ENCODE measurements at places on chromosomes 7 and 10.

DNA sequence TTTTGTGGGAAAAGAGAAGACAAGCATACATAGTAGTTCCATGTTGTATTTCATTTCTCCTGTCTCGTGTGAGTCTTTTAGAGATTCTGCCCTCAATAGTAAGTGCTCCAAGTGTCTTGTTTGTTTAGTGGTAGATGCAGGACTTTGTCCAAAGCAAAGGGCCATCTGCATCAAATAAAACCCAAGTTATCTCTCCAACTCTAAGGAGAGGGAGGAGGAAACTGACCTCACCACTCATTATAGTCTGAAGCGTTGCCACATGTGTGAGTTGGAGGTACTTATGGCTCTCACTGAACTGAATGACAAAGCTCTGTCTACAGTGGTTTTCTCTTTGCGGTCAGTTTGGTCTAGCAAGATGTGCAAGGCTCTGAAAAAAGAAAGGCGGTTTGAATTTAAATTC lies 272.6 kb downstream of the DOCK4 start:
- DNase-seq = no peak

- DNase-seq = no peak
Measured at GRCh38 chr10:20648263-20648874, 248.7 kb downstream of the NEBL start.

- no peak for DNase-seq
Measured at GRCh38 chr10:8534096-8534495, 479.6 kb downstream of the GATA3 start.

DNA sequence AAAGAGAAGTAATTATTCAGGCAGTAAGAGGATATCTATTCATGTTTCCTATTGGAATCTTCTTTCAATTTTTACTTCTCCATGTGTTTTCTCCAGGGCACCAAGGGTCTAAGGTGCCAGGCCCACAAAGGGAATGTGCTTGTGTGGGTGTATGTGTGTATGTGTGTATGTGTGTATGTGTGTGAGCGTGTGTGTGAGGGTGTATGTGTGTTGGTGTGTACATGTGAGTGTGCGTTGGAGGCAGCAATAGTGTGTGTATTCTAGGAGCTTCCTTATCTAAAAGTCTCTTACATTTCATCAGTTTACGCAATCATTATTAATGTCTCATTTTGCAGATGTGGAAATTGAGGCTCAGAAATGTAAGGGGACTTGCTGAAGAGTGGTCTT lies 28.3 kb downstream of the RAMP3 start:
- no peak for DNase-seq

DNA sequence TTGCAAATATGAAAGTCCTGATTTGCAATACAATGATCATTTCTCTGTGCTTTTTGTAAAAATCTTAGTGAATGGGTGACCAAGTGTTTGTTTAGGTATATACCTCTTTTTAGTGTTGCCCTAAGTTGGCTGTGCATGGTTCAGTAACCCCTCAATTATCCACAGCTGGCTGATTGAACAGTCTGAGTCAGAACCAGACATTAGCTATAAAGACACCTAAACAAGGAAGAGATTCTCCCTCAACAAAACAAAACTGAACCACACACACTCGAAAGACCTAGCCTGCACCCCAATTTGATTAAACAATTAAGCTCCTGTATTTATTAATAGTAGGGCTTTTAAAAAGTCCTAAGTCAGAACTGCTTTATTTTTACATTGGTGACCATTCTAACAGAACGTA lies 2.8 kb downstream of the RSBN1L start:
- no peak for DNase-seq

DNA sequence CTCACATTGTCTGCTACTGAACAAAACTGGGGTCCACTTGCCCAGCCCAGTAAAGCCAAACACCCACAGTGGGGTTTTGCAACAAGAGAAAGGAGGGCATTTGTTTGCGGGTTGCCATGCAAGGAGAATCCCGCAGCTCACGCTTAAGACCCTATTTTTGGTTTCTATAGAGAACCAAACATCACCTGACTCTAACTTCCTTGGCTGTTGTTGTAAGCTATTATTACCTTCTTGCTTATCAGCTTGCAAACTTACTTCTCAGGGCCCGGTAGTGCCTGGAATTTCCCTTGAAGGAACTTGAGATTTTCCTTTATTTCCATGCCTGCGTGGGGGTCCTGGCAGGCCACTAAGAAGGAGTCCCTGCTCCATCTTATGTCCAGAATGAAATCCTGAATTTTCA lies 20.7 kb downstream of the IFIT3 start:
- no peak for DNase-seq

DNA sequence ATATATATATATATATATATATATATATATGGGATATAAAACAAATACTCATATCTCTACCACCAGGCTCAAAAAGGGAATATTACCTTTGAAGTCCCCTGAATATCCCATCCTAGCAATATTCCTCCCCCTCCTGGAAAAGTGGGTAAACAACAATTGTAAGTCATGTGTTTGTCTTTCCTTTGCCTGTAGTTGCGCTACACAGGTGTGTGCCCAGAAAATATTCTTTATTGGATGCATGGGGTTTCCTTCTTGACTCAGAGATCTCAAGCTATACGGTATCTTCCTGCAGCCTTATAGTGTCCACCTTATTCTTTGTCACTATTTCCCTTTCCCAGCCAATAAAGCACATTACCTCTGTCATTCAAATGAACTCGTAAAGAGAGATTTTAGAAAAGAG lies 54.2 kb downstream of the MET start:
- no peak for DNase-seq

GRCh38 chr10:11141571-11142091 lies 124.0 kb downstream of the CELF2 start:
- DNase-seq = no peak

DNA sequence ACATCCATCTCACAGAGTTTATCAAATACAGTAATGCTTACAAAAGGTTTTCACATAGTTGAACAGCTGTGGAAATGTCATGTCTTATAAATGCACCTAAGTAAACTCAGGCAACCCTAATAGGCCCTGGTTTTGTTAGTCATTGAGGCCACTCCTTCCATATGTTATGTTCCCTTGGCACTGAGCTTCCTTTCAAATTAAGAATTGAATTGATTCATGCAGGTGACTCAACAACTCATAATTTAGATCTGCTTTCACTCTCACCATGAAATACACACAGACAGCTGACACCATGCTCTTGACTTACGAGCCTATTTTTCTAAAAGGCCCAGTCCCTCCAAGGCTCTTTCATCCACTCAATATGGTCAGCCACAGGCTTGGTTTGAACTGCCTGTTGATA lies 476.9 kb downstream of the KCNMA1 start:
- no peak for DNase-seq

DNA sequence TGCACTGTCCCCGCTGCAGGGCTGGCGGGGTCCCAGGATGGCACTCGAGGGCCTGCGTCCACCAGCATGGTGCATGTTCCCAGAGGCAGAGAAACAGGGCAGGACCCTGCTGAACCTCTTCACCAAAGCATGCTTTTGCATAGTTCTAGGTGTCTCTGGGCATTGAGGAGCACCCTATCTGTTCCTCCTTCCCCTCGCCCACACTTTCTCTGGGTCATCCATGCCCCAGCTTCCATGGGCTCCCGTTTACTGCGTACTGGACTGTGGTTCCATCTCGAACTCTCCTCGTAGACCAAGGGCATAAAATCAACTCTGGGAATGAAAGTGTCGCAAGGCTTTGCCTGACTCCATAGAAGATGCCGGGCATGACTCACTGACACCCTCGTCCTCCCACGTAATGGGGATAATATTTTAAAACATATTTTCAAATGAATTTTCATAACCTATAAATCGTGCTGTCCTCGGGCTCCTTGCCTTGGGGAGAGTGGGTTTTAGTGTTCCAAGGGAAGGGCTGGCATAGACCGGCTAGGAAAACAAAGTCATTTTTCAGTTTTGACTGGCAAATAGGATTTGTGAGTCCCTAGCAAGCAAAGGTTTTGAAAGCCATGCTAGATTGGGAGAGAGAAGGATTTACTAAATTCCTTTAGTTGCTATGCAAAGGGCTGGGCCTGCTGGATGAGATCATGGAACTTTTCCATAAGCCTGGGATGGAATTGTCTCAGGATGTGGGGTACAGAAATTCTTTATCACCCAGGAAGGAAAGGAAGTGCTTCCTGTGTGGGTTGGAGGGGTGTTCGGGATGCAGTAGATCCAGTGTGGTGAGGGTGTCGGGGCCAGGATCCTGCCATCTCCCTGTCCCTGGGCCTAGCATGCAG lies 498.7 kb upstream of the MKI67 start:
- no peak for DNase-seq

DNA sequence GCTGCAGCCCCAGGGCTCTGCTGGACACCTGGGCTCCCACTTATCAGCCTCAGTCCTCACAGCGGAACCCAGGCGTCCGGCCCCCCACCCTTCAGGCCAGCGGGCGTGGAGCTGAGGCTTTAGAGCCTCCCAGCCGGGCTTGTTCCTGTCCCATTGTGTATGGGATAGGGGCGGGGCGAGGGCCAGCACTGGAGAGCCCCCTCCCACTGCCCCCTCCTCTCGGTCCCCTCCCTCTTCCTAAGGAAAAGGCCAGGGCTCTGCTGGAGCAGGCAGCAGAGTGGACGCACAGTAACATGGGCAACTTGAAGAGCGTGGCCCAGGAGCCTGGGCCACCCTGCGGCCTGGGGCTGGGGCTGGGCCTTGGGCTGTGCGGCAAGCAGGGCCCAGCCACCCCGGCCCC lies 2.7 kb downstream of the NOS3 start:
- no peak for DNase-seq

GRCh38 chr7:45015313-45015712 lies 15.3 kb downstream of the CCM2 start:
- peak; percentile 25 for DNase-seq

DNA sequence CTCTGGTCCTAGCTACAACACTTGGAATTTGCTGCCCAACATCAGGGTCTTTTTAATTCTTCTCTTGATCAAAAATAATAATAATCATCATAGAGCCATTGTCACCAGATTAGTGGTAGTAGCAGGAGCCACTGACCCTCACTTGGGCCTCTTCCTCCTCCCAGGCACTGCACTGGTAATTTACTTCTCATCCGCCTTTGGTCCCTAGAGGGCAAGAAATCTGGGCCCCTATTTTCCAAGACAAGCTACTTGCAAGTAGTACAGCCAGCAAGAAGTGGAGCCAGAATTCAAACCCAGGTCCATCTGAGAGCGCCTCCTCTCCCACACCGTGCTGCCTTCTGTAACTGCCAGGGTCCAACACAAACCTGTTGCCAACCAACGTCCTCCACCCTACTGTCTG lies 121.2 kb downstream of the SPDYE5 start:
- DNase-seq = no peak

- DNase-seq = no peak
Measured at GRCh38 chr7:82674268-82674667, 230.7 kb upstream of the CACNA2D1 start.

GRCh38 chr10:55641601-55642000 lies 719.5 kb downstream of the ZWINT start:
- no peak for DNase-seq

- DNase-seq = no peak
Measured at GRCh38 chr7:130153211-130153908, 51.8 kb downstream of the TMEM209 start.

DNA sequence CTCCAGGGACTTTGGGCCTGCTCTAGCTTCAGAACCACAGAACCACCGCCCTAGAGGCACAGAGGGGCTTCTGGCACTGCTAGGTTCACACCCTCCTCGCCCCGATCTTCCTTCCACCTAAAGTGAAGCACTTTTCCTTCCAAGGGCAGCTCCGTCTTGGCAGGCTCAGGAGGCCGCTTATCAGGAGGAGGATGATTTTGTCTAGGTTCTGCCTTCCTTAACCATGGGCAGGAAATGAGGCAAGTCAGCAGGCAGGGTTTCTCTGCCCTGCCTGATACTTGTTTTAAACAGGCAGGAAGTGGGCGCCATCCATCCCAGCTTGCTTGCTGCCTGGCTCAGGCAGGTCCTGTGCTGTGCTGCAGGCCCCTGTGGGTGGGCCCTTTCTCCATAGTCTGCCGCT lies 8.3 kb upstream of the ATP6V0E2 start:
- no peak for DNase-seq

- no peak for DNase-seq
Measured at GRCh38 chr10:75272896-75273295, 37.1 kb upstream of the COMTD1 start.

GRCh38 chr7:31796375-31796774 lies 109.4 kb downstream of the PPP1R17 start:
- no peak for DNase-seq

- DNase-seq = no peak
Measured at GRCh38 chr10:271201-271600, 135.9 kb downstream of the ZMYND11 start.

GRCh38 chr7:45078125-45078681 lies 10.6 kb downstream of the NACAD start:
- DNase-seq = peak; percentile 50

DNA sequence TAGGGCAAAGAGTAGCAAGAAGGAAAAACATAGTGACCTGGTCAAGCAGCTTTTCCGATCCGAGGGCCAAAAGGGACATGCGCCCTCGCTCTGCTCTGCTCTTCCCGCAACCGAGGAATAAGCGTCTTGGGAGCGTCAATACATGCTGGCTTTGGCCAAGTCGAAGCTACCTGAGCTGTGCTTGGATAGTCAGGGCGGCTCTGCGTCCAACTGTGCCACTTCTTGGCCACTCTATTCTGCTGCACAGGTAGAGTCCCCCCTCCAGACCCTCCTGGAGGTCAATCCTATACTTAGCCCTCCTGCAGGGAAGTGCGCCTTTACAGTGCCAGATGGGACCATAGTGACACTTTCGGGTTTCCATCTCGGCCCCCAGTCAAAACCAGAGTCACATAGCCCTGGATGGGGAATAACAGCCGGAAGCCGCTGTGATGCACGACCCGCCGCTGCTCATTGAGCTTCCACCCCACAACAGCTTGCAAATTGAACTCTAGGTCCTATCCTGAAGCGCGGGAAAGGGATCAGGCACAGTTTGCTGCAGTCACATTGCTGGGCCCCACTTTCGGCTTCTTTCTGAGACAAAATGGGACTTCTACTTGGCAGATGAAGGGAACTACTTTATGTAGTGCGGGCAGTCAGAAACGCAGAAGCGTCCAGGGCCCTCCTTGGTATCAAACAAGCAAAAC lies 1.1 kb upstream of the HPSE2 start:
- no peak for DNase-seq

DNA sequence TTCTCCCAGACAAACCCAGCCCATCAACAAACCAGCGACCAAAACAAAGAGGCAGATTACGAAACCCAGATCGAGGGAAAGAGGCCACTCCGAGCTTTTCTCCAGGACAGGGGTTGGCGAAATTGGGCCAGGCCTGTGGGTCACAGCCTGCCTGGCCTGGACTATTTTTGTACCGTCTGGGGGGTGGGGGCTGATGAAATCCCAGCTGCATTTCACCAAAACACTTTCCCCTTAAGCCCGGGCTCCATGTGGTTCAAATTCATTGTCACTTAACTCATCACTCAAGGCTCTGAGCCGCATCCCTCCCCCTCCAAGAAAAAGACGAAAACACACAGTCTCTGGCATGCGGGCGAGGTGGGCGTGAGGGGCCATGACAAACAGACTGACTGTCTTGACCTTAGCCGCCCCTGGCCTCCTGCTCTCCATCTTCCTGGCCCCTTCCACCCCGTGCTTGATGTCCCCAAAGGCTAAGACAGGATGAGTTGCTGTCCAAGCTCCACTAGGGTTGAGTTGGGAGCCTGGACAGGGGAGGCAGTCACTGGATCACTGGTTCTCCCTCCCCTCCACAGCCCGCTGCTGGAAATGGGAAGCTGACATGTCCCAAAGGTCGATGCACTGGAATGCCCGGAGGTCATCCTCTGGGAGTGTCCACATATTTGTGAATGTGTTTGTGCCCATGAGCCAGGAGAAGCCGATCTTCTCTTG lies 19.2 kb downstream of the TMEM270 start:
- no peak for DNase-seq
